ENCODE measurements at places on chromosomes 5 and 9.

- DNase-seq: no peak
These were observed 61.0 kb downstream of the FBXW11 start for GRCh38 chr5:171945476-171945875.

DNA sequence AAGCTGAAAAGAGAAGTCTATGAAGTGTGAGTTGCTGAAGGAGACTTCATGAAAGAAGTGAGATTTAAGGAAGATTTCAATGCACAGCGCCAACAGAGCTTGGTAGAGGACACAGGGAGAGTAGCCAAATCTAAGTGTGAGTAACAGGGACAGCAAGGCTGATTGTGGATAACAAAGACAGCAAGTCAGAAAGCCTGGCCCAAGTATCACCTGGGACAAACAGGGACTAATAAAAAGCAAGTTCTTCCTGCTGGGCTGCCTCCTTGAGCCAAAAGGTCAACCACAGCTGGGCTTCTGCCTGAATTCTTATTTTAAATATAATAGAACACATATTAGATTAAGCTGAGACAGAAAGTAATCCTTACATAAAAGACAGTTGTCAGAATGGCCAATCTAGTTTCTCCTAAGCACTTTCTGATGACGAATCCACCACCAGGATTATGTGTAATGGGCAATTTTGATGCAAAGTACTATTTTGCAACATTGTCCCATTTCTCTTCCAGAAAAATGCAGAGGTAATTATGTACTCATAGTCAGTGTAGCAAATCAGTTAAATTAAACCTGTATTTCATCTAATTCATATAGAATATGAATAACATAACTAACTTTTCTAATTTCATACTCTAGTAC, 73.8 kb downstream of the MAPKAP1 start:
- DNase-seq: no peak

GRCh38 chr5:15664961-15665360, 165.0 kb downstream of the FBXL7 start:
- no peak for DNase-seq

- no peak for DNase-seq
These were observed 2.1 kb downstream of the GTF3C4 start for GRCh38 chr9:132672413-132672690.

GRCh38 chr9:130345009-130345896, 79.7 kb downstream of the HMCN2 start:
- DNase-seq: no peak

- DNase-seq: no peak
These were observed 76.1 kb downstream of the OR2K2 start for GRCh38 chr9:111253742-111254437.

- no peak for DNase-seq
These were observed 74.3 kb upstream of the PTGER4 start for GRCh38 chr5:40605295-40605958.

GRCh38 chr5:36403632-36404311, 102.1 kb upstream of the RANBP3L start:
- DNase-seq: no peak

DNA sequence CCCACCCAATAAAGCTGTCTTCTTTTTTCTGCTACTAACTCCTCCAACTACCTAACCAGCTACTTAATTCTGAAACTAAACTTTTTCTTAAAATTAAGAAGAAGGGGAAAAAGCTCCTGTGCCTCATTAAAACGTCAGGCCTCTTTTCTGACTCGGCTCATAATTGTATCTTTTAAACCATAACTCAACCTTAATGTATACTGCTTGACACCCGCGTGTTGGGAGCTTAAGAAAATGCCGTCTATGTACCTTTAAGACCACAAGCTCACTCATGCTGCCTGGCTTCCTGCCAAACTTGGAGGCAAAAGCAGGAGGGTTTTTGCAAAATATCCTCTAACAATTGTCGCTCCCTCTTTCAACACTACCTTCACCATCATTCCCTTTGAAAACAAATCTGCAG, 5.0 kb downstream of the EBF1 start:
- DNase-seq: peak; percentile 42

DNA sequence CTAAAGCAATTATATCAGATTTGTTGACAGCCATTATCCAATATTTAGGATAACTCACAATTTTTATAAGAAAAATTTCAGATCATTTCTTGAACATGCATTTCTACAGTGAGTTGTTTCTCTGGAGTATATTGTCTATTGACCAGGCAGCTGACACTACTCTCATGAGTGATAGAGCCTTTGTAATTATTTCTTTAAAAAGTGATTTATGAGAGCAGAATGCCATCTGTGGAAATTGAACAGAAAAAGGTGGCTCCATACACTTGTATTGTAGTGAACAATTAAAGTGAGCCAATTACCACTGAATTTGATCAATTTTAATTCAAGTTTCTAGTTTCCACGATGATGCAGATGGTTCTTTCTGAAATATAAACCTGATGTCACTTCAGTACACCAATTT, 855.4 kb downstream of the TAF11L14 start:
- no peak for DNase-seq

GRCh38 chr5:52658246-52658645, 129.5 kb upstream of the ITGA1 start:
- DNase-seq: no peak

GRCh38 chr5:128534726-128535125, 3.3 kb downstream of the FBN2 start:
- DNase-seq: no peak

GRCh38 chr5:159480849-159481248, 150.6 kb upstream of the IL12B start:
- DNase-seq: no peak

GRCh38 chr9:131516930-131517329, 14.1 kb downstream of the UCK1 start:
- DNase-seq: no peak

- DNase-seq: no peak
These were observed 97.6 kb upstream of the CDH10 start for GRCh38 chr5:24742334-24742733.

DNA sequence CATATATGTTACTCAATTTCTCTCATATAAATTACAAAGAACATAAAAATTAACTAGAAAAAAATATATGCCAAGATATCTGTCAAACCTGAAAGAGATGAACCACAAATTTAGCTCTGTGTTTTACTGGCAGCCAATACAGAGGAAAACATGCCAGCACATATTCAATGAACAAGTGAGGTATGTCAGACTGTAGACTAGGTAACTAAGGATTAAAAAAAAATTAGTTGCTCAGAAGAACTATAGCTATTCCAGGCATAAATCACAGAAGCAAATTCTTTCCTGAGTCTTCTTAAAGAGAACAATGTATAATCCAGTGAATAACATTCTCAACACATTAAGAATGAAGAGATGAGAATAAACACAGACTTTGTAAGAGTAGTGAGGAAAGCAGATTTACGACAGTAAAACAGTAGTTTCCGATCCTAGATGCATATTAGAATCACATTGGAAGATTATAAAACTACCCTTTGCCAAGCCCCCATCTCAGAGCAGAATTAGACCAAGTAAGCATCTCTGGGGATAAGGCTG, 20.6 kb upstream of the CAAP1 start:
- no peak for DNase-seq

- DNase-seq: no peak
These were observed 47.1 kb downstream of the CAST start for GRCh38 chr5:96709152-96709821.

- no peak for DNase-seq
These were observed 639.7 kb upstream of the C9orf72 start for GRCh38 chr9:28212979-28213378.

- no peak for DNase-seq
These were observed 86.9 kb downstream of the CYFIP2 start for GRCh38 chr5:157352756-157353340.

GRCh38 chr5:136128481-136128880, 4.2 kb upstream of the SMAD5 start:
- no peak for DNase-seq

- no peak for DNase-seq
These were observed 35.5 kb downstream of the RFK start for GRCh38 chr9:76358628-76359280.

DNA sequence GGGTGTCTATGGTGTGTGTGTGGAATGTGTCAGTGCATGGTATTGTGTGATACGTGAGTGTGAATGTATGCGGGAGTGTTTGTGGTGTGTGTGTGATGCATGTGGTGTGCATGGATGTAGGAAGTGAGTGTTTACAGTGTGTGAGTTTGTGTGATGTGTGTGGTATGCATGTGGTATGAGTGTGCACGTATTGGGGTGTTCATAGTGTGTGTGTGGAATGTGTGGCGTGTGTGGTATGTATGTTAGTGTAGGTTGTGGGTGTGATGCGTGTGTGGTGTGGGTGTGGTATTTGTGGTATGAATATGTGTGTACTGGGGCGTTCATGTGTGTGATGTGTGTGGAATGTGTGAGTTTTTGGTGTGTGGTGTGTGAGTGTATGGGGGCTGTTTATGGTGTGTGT, 40.1 kb upstream of the BICD2 start:
- DNase-seq: no peak

GRCh38 chr9:70746760-70747159, 332.3 kb upstream of the KLF9 start:
- DNase-seq: no peak

GRCh38 chr5:142840575-142840974, 70.4 kb downstream of the ARHGAP26 start:
- no peak for DNase-seq

GRCh38 chr5:23372177-23372576, 135.2 kb upstream of the PRDM9 start:
- no peak for DNase-seq

DNA sequence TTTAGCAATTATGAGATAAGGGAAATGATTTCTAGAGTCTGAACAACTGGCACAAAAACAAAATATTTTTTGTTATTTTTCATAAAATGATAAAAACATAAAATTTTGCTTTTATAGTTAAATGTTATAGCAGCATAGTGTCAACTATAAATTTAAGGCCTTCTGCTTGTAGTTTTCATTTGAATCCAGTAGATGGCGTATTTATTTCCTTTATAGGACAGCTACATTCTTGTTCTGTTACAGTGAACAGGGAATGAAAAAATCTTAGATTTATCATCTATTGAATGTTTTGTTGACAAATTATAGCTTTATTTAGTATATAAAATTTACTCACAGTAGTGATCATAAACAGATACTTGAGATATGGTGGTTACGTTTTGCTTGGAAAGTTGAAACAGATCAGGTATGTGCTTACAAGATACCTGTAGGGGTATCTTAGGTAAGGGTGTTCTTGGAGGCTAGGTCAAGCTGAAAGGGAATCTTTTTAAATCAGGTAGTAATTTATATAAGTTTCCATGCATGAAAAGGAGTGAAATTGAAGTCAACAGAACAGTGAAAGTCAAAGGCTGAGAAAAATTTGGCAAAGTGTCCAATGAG, 239.3 kb upstream of the GRIN3A start:
- no peak for DNase-seq

DNA sequence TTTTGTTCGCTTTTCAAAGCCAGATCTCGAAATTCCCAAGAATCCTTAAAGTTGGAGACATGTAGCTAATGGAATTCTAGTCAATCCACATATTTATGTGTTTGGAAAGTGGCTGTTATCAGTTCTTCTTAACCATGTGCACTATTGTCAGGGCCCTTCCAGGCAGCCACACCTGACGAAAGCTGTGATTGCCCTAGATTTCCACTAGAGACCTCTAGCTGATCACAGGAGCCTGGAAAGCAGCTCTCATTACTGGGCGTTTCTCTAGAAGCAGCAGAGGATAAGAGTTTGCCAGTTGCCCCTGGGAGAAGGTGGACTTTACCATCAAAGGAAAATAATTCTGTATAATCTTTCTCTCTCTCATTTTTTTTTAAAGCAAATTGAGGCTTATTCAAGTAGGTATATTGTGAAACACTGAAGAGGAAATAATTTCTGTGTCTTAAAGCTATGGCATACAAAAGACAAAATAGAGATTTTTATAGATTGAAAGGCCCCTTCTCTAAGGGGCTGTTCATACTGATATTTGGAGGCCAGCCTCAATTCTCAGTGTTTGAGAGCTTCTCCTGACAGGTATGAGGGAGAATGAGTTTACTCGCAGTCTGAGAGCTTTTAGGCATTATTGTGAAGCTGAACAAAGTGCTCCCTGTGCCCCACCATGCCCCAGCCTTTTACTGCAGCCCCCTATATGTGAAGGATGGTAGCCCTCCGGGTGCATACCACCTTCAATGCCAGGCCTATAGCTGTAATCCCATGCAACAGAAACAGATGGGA, 405.4 kb upstream of the ACTBL2 start:
- no peak for DNase-seq

- DNase-seq: peak; percentile 9
These were observed 36.5 kb upstream of the EQTN start for GRCh38 chr9:27333241-27334052.

GRCh38 chr9:78133751-78134150, 102.1 kb upstream of the CEP78 start:
- DNase-seq: no peak

DNA sequence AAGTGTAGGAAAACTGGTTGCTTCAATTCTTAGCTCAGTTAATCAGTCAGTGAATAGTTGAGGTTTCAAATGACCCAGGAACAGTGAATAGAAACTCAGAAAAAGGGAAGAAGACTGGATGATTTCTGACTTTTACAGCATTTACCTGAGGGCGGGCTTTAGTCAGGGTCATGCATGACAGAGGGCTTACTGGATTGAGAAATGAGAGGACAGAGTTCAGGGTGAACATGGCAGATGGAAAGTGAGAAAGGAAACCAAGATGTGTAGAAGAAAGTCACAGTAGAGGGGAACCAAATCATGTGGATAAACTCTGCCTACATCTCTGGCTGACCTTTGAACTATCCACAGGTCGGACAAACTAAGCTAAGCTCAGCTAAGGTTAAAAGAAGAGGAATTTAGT, 596.0 kb downstream of the SEMA5A start:
- DNase-seq: no peak

GRCh38 chr9:4837261-4838188, 44.8 kb downstream of the RCL1 start:
- no peak for DNase-seq

- no peak for DNase-seq
These were observed 128.5 kb upstream of the VLDLR start for GRCh38 chr9:2493109-2493508.

GRCh38 chr5:125778791-125779190, 644.4 kb upstream of the GRAMD2B start:
- DNase-seq: no peak

- DNase-seq: no peak
These were observed 12.6 kb downstream of the PDE6A start for GRCh38 chr5:149931992-149932436.

DNA sequence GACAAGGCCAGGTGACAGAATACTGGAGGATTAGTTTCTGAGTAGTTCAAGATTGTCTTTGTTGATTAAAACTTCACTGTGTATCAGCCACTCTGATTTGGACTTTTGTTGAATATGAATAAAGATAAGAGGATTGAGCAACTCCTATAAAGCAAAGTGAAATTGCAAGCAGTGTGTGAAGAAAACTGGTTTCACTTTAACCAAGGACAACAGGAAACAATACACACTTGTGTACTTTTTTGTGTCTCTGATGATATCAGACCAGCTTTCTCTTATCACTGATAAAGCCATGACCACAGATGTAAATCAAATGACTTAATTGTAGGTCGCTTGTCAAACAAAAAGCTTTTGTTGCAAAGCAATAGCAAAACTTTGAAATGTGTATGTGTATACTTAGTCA, 268.6 kb downstream of the FER start:
- DNase-seq: no peak

GRCh38 chr5:96870094-96871026, 5.9 kb upstream of the ERAP2 start:
- no peak for DNase-seq

All from stimulated activated CD4-positive, alpha-beta T cell treated with anti-CD3 and anti-CD28 coated beads, Interleukin-4, amount 100 ng/mL, for 4 hours (primary cell).